Dorsolateral prefrontal cortex (tissue), 122 donors: ENCODE measurements at places on chromosomes 7 and 10. TPM values are rescaled to one million over a fixed set of nuclear protein-coding genes. Genes with fewer than 3 reads are reported as not detected.

- DNase-seq = no peak
These were observed 6.7 kb downstream of the CHST3 start for GRCh38 chr10:71970869-71971268.

CHN2 gene
- total RNA-seq = 80.8 TPM

FXYD4 gene
- total RNA-seq = not detected

DNA sequence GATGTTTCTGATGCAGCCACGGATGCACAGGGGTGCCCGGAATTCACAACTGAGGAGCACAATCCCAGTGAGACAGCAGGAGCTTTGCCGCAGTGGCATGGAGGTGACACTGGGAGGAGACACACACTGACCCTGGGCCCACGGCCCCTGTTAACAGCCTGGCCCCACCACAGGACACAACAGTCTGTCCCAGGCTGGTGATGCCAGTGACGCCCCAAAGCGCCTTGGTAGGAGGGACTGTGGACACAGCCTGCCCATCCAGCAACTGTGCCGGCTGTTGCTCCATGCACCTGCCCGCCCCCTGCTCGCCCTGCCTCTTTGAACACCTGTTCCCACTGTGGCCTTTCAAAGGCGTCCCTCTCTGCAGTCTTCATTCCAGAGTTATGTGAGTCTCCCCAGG, 49.8 kb downstream of the KLF6 start:
- no peak for DNase-seq

PDK4 gene
- 31.2 TPM for total RNA-seq

GRCh38 chr10:30192846-30193608, 133.6 kb upstream of the JCAD start:
- no peak for DNase-seq

GJD4 gene
- total RNA-seq = not detected

GRCh38 chr10:48946891-48947500, 7.4 kb upstream of the LRRC18 start:
- no peak for DNase-seq

- DNase-seq = no peak
These were observed 1.8 kb downstream of the GDI2 start for GRCh38 chr10:5811387-5811821.

GRCh38 chr7:22724861-22725260, 2.1 kb upstream of the IL6 start:
- no peak for DNase-seq

GRCh38 chr7:110448918-110449317, 642.0 kb upstream of the LRRN3 start:
- DNase-seq = no peak

DNA sequence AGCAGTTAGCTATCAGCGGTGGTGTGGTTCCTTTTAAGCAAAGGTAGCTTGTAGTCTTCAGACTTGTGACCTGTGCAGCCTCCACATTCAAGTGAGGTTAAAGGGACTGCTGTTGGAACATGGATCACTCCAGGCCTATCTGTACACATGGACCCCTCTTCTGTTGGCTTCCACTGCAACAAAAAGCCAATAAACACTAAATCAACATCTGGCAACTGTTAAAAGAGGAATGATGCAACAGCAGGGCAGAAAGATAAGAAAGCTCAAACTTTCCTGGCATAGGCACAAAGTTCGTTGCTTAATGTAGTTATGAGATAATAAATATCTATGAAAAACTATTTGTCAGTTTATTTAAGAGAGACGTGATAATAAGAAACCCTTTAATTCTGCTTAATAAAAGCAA, 4.0 kb upstream of the MINPP1 start:
- DNase-seq = no peak

CALML3 gene
- not detected for total RNA-seq

GRCh38 chr10:90087197-90088023, 386.0 kb downstream of the KIF20B start:
- DNase-seq = no peak

DNA sequence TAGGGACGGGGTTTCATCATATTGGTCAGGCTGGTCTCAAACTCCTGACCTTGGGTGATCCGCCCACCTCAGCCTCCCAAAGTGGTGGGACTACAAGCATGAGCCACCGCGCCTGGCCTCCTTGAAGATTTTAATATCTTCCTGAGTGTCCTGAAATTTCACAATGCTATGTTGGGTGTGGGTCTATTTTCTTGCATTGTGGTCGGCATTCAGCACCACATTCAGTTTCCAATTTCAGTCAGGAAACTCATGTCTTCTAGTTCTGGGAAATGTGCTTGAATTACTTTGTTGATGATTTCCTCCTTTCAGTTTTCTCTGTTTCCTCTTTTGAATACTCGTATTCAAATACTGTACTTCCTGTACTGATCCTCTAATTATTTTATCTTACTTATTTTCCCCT, 49.3 kb upstream of the IL6 start:
- DNase-seq = no peak

DNA sequence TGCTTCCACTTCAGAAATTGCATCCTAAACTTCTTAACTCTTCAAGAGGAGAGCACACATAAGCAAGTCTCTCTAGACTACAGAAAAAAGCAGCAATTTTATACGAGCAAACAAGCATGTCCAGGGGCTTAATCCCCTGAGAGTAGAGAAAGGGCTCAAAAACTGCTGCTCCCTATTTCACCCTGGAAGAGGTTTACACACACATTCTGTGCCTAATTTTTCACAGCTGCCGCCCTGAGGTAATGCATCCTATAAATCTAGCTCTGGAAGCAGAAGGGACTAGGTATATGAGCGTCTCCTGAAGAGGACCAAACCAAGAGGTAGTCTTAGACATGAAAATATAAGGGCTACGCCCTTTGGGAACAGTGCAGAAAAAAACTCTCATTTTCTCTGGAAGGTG, 73.1 kb downstream of the CRPPA start:
- no peak for DNase-seq

ZPBP gene
- total RNA-seq = not detected

DNA sequence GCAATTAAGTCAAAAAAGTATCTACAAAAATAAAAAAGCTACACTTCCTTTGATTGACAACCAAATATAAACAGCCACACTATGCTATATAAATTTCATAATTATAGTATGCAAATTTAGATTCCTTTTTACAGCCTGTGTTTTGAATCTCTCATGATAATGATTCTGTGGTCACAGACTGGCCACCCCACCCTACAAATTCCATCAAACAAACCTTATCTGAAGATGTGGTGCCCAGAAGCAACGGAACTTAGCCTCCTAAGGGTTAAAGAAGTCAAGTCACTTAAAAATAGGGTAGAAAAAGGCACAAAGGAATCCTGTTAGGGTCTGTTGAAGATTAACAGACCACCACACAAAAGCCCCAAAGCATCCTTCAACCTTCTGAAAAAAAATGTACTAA, 351.8 kb downstream of the INHBA start:
- no peak for DNase-seq

DNA sequence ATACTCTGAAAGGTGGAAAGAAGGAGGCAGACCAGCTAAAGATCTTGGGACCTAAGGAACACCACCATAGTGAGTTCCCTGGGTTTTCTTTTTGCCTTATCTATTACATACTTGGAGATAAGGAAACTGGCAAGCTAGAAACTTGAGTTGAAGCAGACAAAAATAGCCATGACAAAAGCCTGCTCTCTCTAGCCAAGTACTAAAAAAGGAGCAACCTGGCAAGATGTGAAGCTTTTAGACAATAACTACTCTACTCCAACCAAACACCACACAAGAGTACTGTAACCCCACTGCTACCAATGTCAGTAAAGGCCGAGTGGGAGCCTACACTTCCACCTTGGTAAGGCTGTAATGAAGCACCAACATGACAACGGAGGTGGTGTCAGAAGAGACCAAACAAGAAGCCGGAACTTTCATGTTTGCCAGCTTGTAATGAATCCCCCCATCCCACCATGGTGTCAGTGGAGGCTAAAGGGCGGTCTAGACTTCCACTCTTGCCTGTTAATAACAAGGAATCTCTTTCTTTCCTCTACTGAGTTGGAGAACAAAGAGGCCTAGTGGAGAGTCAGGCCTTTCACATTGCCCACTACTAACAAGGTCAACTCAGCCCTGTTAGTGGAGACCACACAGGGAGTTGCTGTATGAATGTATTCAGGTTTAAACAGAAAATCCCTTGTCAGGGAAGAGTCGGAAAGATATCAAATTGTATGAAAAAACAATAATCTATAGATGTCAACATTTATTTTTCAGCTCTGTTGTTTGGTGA, 55.8 kb upstream of the DYNC1I1 start:
- no peak for DNase-seq

ALKBH4 gene
- 17.4 TPM for total RNA-seq

CRYGN gene
- 2.3 TPM for total RNA-seq

GRCh38 chr10:10788761-10789160, 228.9 kb upstream of the CELF2 start:
- no peak for DNase-seq

GRCh38 chr10:101014230-101014884, 14.7 kb downstream of the LZTS2 start:
- DNase-seq = peak; percentile 82

DNA sequence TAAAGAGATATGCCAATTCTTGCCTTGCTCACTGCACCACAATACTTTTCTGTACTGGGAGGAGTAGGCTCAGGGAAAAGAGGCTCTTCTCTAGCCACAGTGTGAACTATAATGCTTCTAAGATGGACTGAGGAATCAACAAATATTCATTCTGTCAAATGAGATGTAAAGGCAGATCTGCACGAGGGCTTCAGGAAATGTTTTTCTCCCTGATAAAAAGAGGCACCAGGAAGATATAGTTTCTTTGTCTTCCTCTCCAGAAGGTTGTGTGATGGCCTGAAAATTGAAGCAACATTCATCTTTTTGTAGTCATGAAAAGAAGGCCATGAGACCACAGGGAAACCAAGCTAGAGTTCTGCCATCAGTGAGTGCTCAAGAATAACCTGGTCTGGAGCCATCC, 79.1 kb upstream of the NME8 start:
- no peak for DNase-seq

- no peak for DNase-seq
These were observed 726 bp downstream of the MCU start for GRCh38 chr10:72692744-72692993.

KCNIP2 gene
- 123 TPM for total RNA-seq

- DNase-seq = no peak
These were observed 75.1 kb upstream of the LEP start for GRCh38 chr7:128165927-128166420.

DNA sequence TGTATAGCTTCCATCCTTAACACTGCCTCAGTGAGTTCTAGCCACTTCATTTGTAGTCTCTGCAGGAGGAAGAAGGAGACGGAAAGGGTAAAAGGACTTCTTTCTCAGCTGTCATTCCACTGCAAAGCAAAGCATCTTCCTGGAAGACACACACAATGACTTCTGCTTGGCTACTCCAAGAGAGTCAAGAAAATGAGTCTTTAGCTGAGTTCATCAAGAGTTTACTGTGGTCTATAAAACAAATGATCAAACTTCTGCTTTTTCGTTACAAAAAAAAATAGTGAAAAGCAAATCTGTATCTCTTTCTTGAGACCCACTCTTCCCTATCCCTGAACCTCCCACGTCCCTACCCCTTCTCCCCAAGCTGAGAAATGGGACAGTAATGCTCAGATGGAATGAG, 205.0 kb upstream of the AHR start:
- DNase-seq = no peak

GRCh38 chr10:93820434-93820833, 62.7 kb downstream of the LGI1 start:
- no peak for DNase-seq

DNA sequence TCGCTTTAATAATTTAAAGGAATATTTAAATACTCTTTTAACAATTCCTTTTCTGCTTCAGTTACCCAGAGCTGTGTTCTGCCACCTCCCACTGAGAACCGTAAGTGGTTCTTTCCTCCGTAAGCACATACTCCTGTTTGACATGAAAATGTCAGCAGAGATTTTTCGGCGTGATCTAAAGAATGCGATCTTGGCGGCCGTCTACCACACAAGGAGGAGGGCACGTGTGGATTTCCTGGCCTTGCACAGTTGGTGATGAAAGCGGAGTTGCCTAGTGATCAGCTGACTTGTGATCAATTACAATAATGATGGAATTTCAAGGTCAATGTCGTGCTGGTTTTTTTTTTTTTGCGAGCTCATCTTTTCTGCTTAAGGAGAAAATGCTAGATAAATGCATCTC, 35.6 kb upstream of the INSIG1 start:
- no peak for DNase-seq

PNLIPRP3 gene
- total RNA-seq = not detected

- no peak for DNase-seq
These were observed 97.1 kb downstream of the AGMO start for GRCh38 chr7:15464667-15465121.

DNA sequence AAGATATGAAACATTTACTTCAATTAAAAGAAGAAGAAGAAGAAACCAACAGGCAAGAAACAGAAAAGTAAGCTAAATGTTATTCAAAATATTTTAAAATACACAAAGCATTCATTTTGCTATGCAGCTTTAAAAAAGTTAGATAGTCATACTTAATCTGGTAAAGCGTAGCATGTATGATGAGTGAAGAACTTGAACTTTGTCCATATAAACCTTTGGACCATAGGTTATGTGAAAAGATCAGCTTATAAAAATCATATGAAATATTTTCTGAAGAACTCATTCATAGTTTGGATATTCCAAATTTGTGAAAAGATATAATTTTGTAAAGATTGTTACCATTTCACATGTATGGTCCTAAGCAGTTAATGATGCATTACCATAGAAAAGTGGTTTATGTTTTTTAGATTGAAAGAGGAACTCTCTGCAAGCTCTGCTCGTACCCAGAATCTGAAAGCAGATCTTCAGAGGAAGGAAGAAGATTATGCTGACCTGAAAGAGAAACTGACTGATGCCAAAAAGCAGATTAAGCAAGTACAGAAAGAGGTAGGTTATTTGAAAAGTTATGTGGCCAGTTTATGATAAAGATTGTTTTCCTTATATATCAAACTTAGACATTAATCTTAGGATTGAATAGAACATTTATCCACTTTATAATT, 37.3 kb downstream of the KIF20B start:
- no peak for DNase-seq

DNA sequence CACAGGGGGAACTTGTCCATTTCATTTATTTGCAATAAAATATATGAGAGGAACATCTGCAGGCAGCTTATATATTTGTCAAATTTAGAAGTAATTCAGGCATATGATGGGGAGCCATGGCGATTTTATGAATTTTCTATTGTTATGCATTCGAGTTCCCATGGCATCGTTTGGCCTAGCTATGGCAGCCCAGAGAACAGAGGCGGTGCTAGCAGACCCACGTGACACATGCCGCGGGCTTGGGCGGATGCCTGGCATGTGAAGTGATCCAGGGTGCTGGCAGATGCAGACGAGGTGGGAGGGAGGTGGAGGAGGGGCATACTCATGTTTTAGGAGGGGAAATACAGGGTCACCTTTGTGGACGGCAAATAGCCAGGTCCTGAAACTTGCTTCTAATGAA, 560.0 kb upstream of the GALNT17 start:
- no peak for DNase-seq

AGAP5 gene
- total RNA-seq = 13.2 TPM

INMT gene
- total RNA-seq = 0.50 TPM
